ENCODE measurements at places on chromosomes 2 and 18.
A peak's percentile ranks its signal among the peaks of the same experiment; 100 is the strongest.

DNA sequence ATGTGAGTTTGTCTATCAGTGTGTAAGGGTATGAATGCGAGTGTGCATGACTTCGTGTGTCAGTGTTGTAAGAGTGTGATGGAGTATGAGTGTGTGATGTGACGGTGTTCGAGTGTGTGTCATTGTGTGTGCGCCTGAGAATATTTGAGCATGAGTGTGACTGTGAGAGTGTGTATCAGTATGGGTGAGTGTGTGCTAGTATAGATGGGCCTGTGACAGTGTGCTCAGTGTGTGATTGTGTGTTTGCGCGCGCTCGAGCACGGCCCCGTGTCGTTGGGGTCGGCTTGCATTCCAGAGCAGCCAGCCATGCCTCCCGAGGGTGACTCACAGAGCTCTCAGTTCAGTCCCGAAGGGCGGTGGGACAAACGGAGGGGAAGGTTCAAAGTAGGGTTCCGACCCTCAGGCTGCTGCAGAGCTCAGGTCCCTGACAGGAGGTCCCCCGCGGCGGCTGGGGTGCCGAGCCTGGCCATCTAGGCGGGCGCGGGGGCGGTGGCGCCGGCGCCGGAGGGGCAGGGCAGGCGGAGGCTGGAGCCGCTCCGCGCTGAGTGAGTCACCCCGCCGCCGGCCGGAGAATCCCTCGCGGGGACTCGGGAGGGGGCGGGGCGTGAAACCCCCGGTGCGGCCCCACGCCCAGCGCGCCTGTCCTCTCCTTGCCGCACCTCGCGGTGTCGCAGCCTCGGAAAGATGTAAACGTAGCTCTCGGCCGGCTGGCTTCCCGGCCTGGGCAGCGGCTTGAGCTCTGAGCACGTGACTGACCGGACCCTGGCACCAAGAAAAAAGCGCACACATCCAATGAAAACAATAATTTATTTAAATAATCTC, 3.8 kb downstream of the DLX2 start:
- no peak for DNase-seq

DNA sequence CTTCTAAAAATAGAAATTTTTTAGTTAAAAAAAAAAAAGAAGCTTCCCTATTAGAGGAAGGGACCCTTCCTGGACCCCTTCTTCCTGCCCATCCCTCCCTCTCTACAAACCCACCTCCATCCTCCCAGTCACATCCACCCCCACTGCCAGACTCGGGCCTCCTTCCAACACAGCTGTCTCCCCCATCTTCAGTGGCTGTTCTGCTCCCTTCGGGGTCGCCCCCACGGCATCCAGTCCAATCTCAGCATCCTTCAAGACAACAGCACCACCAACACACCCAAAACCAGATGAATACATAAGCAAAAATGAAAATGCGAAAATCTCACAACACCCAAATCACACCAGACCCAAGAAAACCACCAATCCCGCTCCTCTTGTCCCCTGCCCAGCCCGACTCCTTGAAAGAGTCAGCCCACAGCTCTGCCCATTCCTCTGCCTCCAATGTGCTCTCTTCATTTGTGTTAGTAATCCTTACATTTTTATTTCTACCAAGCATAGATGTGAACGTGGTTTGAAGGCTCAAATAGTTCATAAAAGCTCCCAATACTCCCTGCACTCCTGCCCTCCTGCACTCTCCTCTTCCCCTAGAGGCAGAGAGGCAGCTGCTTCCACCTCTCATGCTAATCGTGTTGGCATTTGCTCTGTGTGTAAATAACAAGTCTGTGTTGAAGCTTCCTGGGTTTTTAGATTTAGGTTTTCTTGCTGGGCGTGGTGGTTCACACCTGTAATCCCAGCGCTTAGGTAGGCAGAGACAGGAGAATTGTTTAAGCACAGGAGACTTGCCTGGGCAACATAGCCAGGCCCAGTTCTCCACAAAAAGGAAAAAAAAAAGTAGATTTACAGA, 37.0 kb downstream of the MAL start:
- no peak for DNase-seq

GRCh38 chr2:191679818-191680600, 2.1 kb downstream of the NABP1 start:
- DNase-seq = no peak

DNA sequence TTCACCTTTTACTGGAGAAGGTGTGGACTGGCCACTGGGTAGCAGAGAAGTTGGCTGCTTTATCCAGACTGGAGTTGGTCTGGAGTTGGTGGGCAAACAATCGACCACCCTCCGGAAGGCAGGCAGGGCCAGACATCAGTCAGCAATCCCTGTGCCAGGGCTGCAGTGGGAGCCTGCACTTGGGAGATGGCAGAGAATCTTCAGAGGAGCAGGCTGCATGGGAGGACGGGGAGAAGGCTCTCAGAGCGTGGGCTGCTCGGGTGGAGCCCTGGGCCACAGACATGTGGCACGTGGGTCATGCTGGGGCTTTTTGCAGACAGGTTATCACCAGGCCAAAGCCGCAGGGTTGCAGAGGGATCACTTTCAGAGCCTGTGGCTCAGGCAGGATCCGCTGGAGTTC, 29.6 kb downstream of the SLC9A4 start:
- DNase-seq = no peak

DNA sequence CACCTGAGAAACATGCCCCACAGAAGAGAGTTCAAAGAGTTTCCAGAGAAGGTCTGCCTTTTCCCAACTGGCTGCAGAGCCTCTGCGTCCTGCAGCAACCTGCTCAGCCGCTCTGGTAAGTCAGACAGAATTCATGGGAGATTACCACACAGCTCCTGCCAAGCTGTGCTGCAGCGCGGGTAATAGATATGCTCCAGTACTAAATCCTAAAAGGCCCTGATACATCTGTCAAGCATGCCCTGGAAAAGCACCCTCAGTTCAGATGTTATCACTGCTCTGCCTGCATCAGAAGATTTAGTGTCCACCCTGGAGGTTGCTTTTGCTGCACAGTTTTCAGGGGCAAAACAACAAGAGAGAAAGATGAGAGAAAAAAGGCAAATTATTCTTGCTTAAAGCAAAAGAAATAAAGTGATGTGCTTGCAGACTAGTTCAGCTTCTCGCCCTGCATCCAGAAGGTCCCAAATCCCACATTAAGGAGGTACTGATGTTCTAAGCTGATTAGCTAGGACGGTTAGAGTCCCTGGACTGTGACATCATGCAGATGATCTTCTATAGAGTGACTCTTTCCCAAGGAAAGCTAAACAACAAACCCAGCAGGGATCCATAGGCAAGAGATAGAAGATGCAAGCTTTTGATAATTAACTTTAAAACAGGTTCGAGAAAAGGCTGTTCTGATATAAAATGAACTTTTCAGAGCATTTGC, 488.6 kb downstream of the BCL11A start:
- DNase-seq = no peak

DNA sequence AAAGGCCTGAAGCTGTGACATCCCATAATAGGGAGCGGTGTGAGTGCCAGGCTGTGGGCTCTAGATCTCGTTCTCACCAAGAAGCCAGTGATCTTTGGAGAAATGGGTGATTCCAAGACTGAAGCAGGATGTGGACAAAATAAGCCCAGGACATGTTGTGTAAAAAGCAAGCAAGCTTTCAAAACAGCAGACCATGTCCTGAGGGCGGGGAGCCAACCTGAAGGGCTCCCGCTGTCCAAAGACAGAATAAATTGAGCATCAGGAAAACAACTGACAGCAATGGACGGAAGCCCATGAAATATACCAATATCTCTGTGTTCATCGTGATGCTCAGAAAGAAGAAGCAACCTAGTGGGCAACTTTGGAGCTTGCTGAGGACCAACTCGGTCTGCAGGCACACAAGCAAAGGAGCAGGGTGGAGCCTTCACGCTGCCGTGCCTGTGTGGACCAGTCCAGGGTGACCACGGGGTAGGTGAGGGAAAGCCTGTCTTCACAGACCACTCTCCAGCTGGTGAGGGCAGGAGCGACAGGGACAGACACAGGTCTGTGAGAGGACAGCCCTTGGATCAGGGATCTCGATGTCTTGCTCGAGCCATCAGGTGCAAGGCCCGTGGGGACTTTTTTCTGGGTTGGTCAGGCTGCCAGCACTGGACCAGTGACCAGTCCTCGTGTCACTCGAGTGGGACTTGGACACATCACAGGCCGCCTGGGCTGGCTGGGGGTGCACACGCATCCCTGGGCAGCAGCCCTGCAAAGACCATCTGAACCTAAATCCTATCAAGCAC, 21.5 kb downstream of the MTERF4 start:
- no peak for DNase-seq

DNA sequence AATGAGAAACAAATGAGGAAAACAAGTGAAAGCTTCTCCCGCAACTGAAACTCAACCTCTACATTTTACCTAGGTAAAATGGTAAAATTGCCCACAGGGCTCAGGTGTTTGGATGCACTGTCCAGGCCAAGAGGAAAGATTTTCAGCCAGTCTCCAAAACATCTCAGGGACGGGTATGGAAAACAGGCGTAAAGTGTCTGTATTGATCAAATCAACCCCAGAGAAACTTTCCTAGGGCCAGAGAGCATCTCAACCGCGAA, 361 bp upstream of the HAT1 start:
- no peak for DNase-seq

- no peak for DNase-seq
Measured at GRCh38 chr2:99380376-99381010, 43.3 kb downstream of the EIF5B start.

GRCh38 chr2:186256540-186256939, 229.5 kb upstream of the ZC3H15 start:
- DNase-seq = peak; percentile 51

DNA sequence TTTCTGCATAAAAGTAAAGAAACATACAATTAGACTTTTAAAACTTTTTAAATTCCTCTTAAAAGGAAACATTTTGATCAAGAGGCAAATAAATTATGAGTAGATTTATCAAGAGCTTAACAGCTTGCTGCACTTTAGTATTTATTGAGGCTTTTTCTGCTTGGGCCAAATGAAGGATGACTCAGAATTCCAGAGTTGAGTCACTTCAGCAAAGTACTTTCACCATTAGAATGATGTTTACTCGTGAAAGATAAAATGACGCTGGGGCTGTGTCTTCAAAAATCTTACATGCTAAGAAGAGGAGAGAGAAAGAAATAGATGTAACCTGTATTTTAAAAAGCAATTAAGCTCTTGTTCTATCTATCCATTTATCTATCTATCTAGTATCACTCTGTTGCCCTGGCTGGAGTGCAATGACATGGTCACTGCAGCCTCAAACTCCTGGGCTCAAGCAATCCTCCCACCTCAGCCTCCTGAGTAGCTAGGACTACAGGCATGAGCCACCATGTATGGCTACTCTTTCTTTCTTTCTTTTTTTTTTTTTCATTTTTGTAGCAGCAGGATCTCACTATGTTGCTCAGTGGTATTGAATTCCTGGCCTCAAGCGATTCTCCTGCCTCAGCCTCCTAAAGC, 75.3 kb upstream of the RIOK3 start:
- no peak for DNase-seq

DNA sequence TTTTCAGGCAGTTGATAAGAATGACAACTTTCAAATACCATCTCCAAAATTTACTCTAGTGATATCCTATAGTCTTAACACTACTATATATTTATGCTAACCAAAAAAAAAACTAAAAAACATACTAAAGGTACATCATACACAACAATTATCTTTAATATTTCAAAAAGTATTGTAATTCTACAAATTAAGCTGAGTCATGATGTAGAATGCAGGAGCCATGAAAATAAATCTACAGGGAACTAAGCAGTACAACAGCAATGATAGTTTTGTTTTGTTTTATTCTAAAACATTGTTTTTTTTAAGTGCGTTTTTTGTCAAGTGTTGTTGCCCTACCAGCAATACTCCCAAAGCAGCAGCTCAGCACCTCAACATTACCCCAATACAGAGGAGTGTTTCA, 314.3 kb downstream of the FSIP2 start:
- no peak for DNase-seq

DNA sequence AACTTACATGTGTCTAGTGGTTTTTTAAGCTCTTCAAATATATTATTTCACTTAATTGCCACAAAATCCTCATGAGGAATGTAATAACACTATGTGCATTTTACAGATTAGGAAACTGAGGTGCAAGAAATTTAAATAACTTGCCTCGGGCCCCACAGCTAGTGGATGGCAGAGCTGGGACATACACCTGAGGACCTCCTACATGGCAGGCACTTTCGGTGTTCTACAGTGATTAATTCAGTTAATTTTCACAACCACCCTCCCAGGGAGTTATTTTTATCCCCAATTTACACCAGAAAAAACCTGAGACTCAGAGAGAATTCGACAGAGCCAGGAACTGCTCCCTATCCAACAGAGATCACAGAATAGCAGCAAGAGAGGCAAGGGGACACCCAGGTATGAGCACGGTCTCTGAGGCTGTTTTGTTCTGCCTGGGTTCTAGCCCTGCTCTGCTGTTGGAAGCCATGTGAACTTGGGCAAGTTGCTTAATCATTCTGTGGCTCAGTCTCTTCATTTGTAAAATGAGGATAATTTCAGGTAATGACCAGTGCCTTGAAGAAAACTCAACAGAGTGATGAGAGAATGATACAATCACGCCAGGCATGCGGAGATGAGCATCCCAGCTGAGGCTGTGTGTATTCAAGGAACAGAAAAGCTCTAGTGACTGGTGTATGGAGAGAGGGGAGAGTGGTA, 82.3 kb downstream of the MYCN start:
- DNase-seq = no peak

DNA sequence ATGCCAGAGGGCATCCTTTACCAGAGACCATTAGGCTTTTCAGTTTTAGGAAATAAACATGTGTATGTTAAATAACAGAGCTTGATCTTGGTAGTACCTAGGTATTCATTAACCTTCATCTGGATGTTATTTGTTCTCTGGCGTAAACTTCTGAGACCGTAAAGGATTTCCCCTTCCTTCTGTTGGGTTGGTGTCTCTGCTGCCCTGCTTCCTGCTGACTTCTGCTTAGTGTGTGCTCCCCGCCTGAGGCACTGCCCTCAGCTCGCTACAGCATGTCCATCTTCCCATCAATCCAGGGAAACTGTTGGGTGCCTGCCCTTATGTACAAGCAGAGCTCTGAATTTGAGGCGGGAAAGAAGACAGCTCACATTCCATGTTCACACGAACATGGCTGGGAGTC, 177.9 kb downstream of the TPGS2 start:
- DNase-seq = no peak

DNA sequence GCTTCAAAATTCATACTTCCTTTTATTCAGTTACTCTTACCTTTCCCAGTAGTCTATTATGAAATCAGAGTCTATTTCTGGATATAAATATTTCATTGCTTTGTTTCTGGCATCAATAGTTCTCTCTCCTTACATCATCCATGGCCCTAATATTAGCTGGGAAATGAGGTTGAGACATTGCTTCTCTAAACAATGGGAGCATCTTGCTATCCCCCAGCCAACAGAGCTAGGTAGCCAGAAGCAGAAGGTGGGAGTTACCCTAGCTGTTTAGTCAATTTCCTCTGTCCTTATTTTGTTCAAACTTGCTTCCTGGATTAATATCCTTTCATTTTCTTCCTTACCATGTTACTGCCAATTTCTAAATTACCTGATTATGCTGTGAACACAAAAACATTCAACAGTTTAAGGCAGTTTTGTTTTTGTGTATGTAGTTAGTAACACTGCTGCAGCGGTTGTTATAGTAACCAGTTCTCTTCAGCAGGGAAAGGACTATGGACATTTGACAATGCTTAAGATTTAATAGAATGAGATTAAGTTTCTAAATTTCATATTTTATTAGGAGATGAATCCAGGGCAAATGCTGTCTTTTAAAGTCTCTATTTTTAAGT, 160.5 kb upstream of the KCNJ3 start:
- no peak for DNase-seq

GRCh38 chr2:238850091-238850490, 2.2 kb downstream of the TWIST2 start:
- DNase-seq = no peak

Measured in Ammon's horn (tissue), 1 donor.